ENCODE measurements at places on chromosomes 6 and 20.
A peak's percentile ranks its signal among the peaks of the same experiment; 100 is the strongest.

GRCh38 chr6:83633609-83634008 lies 75.3 kb downstream of the SNAP91 start:
- no peak for DNase-seq

DNA sequence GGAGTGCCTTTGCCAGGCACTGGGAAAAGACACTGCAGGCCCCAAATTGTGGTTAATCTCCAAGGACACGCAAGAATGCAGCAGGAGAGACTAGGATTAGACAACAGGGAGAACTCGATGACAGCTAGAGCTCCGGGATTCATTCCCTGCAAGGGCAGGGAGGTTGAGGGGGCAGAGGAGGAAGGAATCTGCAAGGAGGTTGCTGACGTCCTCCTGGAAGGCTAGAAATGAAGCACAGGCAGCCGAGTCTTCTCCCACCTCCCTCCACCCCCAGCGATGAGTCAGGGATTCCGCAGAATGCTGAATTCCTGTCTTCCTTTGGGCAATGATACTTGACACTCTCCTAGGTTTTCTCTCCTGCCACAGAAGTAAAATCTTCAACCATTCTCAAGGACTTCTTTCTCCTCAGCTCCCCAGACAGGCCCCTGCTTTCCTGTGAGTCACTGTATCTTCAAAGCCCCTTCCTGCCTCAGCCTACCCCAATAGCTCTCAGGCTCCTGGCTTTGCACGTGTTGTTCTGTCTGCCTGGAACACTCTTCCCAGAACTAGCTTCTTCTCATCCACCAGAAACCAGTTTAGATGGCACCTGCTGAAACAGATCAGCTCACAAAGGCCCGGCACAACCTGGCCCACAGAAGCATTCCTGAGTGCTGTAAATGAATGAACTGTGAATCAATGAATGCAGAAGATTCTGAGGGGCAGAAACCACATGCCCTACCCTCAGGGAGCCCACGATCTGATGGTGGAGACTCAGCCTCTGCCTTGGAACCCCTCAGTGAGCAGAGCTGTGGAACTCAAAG lies 85.6 kb downstream of the MRPL14 start:
- DNase-seq = peak; percentile 40

DNA sequence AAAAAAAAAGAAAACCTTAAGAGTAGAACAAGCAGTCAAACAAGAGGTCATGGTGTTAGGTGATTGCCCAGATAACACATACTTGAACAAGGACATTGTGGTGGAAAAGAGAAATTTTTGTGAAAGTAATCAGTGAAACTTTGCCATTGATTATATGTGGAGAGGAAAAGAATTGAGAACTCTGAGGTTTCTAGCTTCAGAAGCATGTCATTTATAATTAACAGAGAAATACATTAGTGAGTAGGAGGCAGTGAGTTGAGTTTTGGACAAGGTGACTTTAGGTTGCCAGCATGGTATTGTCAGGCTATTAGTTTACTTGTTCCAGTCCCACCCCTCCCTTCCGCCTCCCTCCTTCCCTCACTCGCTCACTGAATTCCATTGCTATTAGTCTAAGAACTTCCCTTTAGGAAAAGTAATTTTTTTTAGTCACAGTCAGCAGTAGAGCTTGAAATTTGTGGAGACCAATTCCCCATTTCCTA lies 17.2 kb downstream of the TAB2 start:
- no peak for DNase-seq

DNA sequence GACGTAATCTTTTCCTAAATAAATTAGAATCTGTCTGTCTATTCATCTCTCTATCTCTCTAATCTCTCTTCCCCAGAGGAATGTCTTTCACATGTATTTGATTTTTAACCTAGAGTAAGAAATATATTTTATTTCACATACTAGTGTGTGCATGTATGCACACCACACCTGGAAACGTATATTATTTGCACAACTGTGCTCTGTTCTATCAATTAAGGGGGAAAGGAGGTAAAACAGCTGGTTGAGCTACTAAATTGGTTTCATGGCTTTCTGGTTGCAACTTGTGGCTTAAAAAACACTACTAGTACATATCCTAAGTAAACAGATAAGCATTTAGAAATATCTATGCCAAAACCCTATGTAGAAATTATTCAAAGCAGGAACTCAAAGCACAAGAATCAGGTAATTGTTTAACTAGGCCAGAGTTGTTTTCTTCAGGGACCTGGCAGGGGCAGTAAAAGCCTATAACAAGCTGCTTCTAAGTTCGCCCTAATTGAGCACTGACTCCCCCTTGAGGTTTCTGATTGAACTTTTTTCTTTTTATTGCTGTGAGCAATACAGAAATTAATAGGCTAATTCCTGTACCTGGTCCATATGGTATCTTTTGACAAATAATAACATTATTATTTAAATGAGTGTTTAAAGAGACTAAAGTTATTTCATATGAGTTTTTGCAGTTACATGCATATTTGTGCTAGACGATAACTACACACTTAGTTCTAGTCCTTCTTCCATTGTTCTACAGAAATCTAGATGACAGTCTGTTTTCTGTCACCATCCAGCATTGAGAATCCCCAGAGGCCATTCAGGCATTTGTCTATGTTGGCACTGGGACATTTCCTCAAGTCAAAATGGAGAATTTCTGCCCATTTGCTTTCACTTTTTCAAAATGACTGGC lies 88.6 kb downstream of the MCHR2 start:
- no peak for DNase-seq

- DNase-seq = no peak
Measured at GRCh38 chr6:103280417-103280816, 1579.3 kb downstream of the HACE1 start.

- no peak for DNase-seq
Measured at GRCh38 chr6:127737009-127737486, 160.1 kb downstream of the C6orf58 start.

- DNase-seq = no peak
Measured at GRCh38 chr6:167229586-167229985, 61.5 kb upstream of the UNC93A start.

DNA sequence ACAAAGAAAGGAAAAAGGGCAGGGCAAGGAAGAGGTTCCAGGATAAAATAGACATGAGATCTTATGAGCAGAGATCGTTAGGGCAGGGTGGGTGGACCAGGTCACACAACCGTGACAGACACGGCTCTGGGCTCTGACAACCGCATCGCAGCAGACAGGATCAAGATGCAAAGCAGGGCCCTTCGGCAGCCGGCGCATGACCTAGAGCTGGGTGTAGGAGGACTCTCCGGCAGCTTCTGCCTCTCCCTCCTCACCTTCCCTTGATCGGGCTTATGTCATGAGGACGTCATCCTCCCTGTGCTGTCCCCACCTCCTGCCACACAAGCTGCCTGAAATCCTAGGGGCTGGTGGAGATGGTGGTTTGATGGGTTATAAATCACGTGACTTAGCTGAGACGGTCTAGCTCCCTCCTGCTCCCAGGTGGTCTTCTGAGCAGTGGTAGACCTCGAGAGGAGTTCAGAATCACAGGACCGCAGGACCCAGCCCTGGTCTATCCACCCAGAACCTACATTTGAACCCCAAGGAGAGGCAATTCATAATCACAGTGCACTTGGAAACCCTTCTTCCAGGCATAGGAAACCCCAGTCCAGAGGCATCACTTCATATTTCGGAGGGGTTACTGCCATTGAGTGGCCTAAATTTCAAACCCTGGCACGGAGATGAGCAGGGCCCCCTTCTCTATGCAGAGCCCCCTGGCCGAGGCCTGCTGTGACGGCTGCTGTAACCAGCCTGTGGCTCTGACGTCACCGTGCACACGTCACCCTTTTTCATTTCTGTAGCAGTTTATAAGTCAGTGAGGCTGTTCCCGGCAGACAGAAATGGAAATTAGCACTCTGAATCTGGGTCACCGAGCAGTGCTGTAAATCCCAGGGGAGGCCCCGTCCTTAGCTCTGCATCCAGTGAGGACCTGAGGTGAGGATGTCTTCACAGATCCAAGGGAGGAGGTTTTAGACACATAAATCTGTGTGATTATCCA lies 8.7 kb upstream of the CCR6 start:
- DNase-seq = no peak

GRCh38 chr6:122817766-122818165 lies 28.7 kb downstream of the SMPDL3A start:
- DNase-seq = no peak

GRCh38 chr20:52972190-52972937 lies at the start of gene TSHZ2:
TSS of gene TSHZ2 (plus strand) at chr20:52972358. CDS start at chr20:52973294, 936 bp downstream.
- no peak for DNase-seq

DNA sequence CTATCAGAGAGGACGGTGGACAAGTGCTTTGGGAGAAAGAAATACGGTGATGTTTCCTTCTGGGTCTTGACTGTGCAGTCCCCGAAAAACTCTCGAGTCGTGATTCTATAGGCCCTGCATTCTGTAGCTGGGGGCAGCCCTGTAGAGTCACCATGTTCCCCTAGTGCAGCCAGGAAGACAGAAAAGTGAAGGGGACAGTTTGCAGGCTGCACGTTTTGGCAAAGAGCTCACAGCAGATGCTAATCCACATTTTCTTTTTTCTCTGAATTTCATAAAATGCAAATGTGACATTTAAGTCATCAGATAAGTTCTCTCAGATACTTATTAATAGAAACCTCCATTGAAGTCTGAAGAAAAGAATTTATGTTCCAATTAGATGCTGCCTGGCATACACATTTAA lies 19.5 kb downstream of the SPATS1 start:
- no peak for DNase-seq

GRCh38 chr20:843912-844311 lies 10.4 kb downstream of the FAM110A start:
- DNase-seq = no peak

- DNase-seq = no peak
Measured at GRCh38 chr6:105648276-105648675, 245.4 kb upstream of the PREP start.

GRCh38 chr20:6180531-6180930 lies 57.7 kb upstream of the FERMT1 start:
- no peak for DNase-seq

DNA sequence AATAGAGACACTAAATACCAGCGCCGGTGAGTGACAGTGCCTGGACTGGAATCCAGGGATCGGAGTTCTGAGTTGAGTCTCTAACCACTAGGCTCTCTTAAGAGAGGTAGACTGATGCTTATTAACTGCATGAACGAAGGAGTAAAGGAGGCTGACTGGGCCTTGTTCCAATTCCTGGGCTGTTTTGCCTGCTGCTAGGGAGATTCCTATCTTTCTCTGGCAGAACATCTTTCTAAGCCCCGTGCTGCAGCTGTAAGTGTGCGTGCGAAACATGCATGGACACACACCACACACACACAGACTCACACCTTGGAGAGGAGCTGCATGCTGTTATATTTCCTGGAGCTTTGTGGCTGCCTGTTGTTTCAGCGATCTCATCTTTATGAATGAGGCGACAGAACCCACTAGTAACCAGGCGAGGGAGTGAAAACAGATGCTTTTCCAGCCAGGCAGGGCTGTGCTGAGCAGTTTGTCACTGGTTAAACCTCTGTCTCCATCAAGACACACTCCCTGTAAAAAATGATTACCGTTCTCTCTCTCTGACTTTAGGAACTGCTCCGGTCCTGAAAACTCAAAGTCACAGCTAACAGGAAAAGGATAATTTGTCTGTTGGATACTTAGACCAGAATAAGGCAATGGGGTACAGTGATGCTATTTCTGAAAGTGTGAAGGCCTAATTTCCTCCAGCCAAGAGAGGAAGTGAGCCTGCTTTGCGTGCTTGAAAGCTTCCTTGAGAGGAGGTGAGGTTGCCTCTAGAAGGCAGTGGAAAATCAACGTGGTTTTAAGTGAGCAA lies 157.4 kb upstream of the ZNF217 start:
- peak; percentile 83 for DNase-seq

DNA sequence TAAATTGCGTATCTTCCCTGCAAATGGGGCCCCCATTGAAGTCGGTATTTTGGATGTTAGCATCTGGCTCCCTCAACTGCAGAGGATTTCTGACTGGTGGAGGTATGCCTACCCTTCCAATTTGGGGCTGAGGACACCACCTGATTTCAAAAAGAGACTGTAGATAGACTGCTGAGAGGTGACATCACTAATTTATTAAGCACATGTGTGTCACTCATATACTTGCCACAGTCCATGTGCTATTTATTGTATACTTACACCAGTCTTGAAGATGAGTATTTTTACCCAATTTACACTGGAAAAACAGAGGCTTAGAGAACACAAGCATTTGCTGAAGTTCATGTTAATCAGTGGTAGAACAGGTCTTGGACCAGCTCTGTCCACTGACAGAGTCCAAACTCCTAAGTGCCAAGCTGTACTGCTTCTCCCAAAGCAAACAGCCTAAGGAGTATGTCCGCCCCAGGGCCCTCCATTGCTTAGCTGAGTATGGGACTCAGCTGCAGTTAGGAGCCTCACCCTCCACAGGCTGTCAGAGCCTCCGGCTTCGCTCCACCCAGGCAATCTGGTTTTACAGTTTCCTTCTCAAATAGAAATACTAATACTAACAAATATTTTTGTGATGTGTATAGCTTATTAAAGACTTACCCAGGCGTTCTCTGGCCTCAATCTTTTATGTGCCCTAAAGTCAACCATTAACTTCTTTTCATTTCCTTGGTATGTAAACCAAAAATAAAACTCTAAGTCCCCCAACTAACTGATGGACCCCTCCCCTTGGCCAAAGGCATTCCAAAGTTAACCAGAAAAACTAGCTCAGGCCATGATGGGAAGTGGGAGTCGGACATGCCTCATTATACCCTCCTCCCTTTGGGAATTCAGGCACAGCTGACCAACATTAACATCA lies 17.5 kb downstream of the RIN2 start:
- no peak for DNase-seq

- no peak for DNase-seq
Measured at GRCh38 chr6:14881398-14881797, 364.5 kb upstream of the JARID2 start.

- DNase-seq = no peak
Measured at GRCh38 chr6:22238861-22239260, 58.0 kb downstream of the PRL start.

DNA sequence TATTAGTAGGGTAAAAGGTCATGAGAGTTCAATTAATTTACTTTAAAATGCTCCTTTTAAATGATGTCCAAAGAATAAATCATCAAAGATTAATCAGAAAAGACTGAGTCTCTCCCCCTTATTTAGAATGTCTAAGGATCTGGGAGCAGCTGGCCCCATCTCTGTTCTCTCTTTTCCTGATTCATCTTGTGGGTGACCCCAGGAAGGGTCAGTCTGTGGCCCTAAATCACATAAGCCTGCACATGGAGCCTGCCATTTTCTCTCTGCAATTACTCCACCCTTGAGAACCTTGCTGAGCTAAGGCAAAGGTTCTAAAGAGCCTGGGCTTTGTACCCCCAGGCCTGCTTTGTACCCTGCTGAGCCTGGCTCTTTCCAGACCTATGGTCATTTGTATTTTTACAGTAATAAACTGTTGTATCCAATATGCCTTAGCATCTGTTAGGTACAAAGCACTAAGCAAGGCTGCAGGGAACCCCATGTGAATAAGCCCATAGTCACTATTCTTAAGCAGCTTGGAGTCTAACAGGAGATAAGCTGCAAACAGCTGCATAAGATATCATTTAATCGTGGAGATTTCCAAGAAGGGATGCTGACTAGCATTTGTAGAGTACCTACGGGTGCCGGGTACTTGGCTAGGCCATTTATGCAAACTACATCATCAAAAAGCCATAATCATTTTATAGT lies 431.0 kb upstream of the MARCKS start:
- no peak for DNase-seq

- no peak for DNase-seq
Measured at GRCh38 chr6:115609111-115609510, 451.6 kb downstream of the FRK start.

- no peak for DNase-seq
Measured at GRCh38 chr6:111798281-111798725, 74.9 kb downstream of the FYN start.

Data from GDM1 (cell line).